Activated CD4-positive, CD25-positive, alpha-beta regulatory T cell (primary cell): ENCODE measurements at places on chromosomes 7 and 10.

DNA sequence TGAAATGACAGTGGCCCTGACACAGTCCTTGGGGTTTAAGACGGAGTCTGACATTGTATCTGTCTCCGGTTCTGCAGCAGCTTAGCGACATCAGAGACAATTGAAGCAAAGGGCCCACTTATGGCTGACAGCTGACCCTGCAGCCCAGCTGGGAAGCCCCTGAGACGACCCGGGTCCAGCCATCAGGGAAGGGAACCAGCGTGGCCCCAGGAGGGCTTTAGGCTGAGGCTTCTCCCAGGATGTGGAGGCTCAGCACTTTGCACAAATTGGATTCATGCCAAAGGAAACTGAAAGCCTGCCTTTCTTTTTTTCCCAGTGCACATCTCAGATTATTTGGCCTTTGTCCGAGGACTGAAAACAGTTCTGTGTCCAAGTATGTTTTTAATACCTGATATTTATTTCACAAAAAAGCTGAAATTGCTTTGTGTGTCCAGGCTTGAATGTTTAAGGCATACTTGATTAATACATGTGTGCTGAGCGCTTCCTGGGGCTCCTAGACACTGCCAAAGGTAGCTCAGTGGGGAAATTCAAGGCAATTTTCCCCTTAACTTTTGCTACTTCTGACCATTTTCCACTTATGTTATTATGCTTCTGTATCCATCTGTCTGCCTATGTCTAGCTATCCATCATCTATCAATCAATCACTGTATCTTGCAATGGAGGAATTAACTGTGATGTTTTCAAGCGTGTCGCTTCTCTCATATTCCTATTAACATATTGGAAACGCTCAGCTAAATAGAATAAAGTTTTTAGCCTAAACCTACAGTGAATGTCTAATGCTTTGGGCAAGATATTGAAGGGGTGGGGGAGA, 34.8 kb downstream of the KLF6 start:
- DNase-seq = no peak

GRCh38 chr7:155009570-155010157, 6.7 kb upstream of the PAXIP1 start:
- DNase-seq = no peak

GRCh38 chr7:41567731-41568114, 135.2 kb downstream of the INHBA start:
- no peak for DNase-seq

- no peak for DNase-seq
Measured at GRCh38 chr10:86486856-86487255, 34.7 kb downstream of the WAPL start.

DNA sequence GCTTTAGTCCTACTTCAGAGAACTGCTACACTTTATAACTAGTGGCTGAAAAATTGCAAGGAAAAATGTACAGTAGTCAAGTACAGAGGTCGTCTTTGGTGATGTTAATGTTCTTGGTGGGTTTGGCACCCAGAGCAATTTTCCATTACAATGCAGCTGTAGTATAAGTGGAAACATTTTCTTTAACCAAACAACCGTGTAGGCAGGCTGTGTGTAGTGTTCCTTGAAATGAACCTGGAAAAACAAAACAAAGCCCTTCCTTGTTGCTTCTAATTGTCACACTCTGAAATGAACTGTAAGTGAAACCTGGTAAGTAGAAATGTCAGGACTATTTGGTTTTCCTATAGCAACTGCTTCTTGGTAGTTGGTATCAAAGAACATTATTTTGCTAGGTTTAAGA, 256.9 kb downstream of the MDFIC start:
- no peak for DNase-seq

- no peak for DNase-seq
Measured at GRCh38 chr7:16433568-16434122, 12.3 kb upstream of the CRPPA start.

- DNase-seq = no peak
Measured at GRCh38 chr10:95377950-95378349, 87.1 kb upstream of the PDLIM1 start.

DNA sequence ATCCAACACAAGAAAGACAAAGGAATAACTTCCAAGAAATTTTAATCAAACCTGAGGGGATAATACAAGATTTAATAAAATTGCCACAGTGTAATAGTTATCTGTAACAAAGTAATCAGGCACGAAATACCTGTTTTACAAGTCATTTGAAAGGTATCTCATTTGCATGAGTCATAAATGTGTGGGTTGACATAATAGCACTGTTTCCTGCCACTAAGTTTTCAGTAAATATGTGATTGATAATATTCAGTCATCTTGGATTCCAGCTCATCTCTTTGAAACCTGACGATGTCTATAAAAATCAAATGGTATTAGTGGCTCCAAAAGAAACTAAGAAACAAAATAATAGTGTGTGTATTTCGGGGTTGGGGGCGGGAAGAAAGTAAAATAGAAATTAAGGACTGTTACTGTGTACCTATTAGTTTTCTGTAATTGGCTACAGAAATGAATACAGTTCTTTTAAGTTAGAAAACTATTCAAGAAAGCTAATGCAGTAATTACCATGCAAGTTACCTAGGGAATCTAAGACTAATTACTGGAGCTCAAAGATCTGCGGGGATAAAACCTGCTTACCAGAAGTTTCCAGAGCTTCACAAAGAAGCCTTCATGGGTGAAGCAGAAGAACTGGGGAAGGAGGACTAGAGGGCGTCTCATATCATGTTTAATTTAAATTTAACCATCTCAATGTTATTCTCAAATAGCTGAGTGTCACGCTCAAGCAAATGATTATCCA, 100.7 kb downstream of the ST8SIA6 start:
- DNase-seq = no peak

DNA sequence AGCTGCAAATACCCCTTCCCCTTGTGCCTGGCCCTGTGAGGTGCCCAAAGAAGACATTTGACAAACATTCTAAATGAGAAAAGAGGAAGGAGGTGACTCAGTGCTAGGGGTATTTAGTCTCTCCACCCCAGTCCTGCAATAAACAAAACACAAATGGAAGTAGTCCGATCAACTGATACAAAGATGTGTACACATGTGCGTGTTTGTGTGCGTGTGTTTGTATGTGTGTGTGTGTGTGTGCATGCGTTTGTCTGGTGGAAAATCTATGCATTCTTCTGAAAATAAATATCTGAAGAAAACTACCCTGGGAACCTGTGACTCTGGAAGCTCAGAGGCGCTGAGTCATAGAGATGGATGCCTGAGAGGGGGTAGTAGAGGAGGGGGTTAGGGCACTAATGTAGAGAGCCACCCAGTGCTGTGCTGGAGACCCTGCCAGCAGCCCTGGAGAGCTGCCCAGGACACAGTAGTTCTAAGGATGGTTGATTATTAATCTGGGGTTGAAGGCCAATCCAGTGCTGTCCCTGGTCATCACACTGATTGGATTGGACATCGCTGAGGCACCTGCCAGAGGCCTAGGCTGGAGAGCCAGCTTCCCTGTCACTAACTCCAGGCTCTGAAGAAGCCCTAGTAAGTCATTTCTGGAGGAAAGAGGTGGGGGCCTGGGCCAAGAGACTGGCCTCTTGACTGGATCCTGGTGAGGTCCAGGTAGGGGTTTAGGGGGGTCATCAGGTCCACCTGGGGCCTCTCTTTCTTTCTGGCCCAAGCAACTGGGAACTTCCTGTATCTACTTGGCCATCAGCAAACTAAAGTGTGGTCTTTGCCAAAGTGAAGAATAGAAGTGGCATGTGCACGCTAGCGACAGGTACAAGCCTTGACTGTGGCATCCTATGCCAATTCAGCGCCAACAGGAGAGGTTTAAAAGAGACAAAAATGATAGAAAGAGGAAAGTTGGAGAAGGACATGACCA, 18.5 kb downstream of the SFTPA1 start:
- DNase-seq = no peak

GRCh38 chr7:13542451-13542850, 447.0 kb downstream of the ETV1 start:
- DNase-seq = no peak

DNA sequence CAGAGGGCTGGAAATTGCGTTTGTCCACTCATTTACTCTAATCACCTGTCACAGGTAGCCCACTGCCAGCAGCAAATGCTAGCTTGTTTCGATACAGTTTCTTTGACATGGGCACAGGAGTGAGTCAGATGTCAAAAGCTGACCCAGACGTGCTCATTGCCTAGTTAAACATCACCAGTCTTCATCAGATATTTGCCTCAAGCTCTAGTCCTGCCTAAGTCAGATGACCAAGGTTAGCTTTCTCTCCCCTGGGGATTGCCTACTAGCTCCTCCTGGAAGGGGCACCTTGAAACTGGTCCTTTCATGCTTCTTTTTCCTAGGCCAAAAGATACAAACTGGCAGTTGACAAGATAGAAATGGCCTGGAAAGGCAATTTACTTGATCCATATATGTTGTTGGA, 35.2 kb downstream of the GPAM start:
- DNase-seq = no peak

- DNase-seq = no peak
Measured at GRCh38 chr10:79193694-79194382, 125.1 kb downstream of the ZMIZ1 start.

DNA sequence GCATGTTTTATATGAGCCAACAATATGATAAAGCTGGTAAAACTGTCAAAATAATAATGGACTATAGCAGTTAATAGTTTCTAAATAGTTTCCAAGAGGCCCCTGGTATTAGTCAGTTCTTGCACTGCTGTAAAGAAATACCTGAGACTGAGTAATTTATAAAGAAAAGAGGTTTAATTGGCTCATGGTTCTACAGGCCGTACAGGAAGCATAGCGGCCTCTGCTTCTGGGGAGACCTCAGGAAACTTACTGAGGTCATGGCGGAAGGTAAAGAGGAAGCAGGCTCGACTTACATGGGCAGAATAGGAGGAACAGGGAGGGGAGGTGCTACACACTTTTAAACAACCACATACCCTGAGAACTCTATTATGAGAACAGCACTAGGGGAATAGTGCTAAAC, 104.6 kb downstream of the PPP1R9A start:
- no peak for DNase-seq

DNA sequence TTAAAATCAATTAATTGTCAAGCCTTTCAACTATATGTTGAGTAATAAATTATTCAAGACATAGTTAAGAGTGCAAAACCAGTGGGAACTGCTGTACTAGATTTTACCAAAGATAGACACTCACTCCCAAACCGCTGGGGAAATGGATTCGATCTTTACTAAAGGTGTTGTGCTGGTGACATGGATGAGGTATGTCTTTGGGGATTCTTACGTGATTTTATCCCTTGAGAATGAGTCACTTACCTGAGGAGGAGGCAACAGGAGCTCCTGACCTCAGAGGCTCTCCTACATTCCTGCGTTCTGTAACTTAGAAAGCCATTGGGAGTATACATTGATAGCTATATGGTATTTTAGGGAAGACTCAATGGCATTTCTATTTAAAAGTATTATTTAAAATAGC, 165.5 kb downstream of the PKD1L1 start:
- DNase-seq = no peak

DNA sequence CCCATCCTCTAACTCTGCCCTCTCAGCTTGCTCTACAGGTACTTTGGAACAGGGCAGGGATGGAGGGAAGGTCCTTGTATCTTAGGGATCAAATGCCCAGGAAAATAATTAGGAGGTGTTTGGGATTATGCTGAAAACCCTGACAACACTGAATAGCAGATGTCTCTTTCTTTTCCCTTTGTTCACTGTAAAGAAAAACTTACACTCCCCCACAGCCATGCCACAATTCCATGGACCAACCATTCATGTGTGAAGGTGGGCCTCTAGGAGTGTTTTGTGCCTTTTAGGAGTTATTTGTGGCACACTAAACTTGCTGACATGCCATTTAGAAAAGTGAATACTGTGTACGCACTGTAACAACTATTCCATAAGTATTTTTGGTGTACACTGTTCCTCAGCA, 108.1 kb downstream of the SNX10 start:
- DNase-seq = no peak

GRCh38 chr7:143002898-143003297, 24.0 kb downstream of the OR9A2 start:
- no peak for DNase-seq

DNA sequence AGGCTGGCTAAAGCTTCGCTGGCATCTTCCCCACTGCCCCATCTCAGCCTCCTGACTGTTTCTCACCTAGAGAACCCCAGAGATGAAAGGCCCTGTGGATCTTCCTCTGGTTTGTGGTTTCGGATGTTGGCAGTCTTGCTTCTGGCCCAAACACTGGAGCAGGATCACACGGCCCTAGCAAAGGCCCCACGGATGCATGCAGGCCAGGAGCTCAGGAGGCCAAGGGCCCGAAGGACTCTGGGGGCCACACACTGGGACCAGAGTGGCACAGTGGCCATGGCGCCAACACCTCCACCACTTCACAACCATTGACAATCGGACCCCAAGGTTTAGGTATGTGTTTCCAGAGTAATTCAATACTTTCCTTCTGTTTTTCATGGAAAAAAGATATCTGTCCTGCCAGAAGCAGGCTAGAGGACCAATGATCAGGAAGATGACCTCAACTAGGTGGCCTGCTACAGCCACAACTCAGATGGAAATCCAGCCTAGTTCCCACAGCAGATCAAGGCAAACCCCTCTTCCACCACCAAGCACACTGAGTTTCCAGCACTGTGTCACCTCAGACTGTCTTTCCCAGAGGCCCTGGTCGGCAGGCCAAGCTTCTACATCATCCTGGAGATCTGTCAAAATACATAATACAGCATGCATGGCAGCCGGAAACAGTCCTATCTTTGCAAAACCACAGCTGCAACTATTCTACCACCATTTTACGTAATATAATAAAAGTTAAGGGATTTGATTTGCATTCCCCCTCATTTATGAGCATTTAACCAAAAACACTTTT, 53.0 kb downstream of the CTBP2 start:
- no peak for DNase-seq

- no peak for DNase-seq
Measured at GRCh38 chr10:22704942-22705341, 9.4 kb downstream of the PIP4K2A start.

- no peak for DNase-seq
Measured at GRCh38 chr10:122140461-122140902, 130.6 kb upstream of the BTBD16 start.

GRCh38 chr7:69871886-69872569, 273.8 kb downstream of the AUTS2 start:
- DNase-seq = no peak

DNA sequence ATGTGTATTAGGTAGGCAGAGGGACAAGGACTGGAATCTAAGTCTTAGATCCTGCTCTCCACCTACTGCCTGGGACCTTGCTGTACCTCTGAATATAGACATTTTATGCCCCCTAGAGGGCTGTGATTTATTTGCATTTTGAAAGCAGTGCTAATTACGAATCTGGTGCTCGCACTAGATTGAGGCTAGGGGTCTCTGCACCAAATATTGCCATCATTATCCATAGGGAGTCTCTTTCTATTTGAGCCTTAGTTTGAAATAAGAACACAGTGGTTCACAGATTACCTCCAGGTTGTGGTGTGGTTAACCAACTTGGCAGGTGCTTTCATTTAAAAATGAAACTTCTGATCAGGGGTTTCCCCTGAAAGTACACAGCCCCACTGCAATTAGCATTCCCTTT, 41.8 kb downstream of the CNNM1 start:
- no peak for DNase-seq

GRCh38 chr7:77958436-77958835, 159.9 kb downstream of the PHTF2 start:
- DNase-seq = no peak

GRCh38 chr10:113020475-113020753, 70.4 kb downstream of the TCF7L2 start:
- no peak for DNase-seq

GRCh38 chr10:30330497-30331168, 18.4 kb downstream of the MTPAP start:
- no peak for DNase-seq

- no peak for DNase-seq
Measured at GRCh38 chr10:28939281-28940157, 262.2 kb downstream of the BAMBI start.
